ENCODE measurements at places on chromosomes 12 and 14. TPM values are rescaled to one million over a fixed set of nuclear protein-coding genes. Genes with fewer than 3 reads are reported as not detected.

Gene DIO3
- total RNA-seq: not detected

Gene E2F7
- 8.2 TPM for total RNA-seq

Gene PTGDR
- not detected for total RNA-seq

Gene DIO2
- total RNA-seq: 3.5 TPM

Gene ARG2
- total RNA-seq: 1.6 TPM
